ENCODE measurements at places on chromosomes 4 and X.

DNA sequence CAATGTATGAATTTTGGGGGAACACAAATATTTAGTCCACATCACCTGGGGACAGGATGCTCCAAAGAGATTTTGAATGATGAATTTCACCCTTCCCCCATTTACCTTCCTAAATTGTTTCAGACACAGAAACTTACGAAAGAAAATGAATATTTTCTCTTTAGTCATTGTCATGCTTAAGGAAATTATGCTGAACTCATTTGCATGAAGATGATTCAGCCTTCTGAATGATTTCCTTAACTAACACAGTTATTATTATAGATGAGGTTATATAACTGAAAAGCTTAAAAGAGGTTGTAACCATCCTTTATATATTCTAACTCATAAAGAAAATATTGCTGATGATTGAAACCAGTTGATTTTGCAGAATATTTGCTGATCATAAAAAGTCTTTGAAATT is 61.1 kb downstream of the KCNIP4 start:
- DNase-seq = no peak

DNA sequence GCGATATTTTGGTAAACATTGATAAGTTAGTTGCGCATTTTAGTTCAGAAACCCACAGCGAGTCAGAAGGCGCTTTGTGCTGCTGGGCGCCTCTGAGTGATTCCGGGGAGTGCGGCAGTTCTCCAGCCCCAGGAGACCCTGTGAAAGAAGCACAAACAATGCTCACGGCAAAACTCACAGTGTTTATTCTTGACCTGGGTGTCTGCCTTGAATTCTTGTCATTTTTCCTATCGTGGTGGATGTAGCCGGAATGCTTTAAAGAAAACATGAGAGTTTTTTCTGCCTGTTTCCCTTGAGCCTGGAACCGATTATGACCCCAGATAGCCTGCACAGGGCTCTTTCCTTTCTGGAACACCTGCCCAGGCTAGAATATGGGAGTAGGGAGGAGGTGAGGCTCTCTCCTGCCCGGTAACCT is 6.7 kb downstream of the TBL1X start:
- no peak for DNase-seq

GRCh38 chr4:98573791-98574190 is 84.6 kb downstream of the TSPAN5 start:
- DNase-seq = no peak

- no peak for DNase-seq
Measured at GRCh38 chr4:159735281-159736207, 632.7 kb downstream of the RAPGEF2 start.

- no peak for DNase-seq
Measured at GRCh38 chr4:174948826-174949225, 30.7 kb downstream of the ADAM29 start.

DNA sequence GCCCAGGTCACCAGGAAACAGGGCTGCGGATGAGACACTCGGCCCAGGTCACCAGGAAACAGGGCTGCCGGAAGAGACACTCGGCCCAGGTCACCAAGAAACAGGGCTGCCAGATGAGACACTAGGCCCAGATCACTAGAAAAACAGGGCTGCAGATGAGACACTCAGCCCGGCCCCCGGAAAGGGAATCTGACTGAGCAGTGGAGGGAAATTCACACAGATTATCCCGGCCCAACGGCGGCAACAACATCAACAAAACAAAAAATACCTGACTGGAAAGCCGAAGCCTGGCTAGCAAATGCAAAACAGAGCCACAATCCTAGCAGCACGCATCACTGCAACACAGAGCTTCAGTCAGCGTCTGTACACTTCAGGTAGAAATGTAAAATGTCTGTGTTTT is 20.7 kb downstream of the AFAP1 start:
- DNase-seq = no peak

DNA sequence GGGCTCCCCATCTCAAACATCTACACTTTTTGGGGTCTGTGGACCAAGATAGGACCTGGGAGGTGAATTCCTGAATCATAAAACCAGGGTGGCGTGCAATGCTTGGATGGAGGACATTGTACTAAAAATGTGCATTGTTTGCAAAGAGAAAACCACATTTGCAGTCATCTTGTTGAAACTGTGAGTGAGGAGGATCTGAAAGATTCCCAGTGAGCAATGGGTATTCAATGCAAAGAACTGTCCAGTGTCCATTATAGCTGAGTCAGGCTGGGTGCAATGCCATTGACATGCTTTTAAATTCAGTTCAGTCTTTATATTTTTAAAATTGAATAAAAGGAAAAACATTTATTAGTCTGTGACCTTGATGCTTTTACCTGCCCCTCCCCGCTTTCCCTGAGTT is 215.7 kb downstream of the STK32B start:
- no peak for DNase-seq

DNA sequence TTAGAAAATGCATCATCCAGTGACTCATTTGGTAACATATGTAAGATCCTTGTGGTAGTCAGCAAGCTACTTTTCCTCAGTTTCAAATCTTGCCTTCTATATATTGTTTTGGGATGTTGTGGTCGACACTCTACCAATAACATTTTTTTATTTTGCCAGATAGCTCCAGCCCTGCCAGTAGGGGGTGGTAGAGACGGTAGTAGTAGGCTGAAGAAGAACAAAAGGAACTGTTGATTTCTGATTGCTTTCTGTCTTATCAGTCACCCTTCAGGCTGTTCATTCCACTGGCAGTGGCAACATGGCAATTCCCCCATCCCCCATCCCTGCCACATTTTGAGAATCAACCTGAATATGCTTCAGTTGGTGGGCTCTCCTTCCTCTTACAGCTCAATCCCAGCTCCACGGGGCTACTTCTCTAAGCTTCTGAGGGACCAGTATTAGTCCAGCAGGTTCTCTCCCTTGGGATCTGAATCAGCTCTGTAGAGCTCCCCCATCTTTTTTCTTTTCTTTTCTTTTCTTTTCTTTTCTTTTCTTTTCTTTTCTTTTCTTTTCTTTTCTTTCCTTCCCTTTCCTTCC is 171.5 kb upstream of the VEGFC start:
- no peak for DNase-seq

DNA sequence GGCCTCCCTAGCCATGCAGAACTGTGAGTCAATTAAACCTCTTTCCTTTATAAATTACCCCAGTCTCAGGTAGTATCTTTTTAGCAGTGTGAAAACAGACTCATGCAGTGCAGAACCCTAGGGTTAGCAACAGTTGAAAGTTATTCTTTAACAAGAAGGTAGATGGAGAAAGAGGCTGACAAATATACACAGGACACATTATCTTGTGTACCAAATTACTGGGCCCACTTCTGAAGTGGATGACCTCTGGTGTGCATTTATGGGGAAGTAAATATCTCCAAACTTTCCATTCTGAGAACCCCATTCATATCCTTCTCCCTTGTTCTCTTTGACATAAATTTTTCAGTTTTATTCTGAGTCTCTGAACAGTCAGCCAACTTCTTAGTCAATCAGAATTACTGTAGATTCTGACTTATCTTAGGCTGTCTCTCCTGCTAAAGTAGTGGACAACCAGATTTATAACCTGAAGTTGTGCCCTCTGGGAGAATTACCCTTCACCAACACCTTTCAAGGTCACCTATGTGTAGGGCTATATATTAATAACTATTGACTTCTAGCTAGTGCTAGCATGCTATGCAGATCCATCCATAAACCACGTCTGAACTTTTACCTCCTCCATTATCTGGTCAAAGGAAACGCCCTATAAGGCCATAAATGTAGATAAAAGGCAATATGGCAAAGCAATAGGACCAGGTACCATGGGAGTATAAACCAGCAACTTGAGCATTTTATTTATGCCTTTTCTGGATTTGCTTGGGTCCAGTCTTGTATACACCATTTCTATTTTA is 72.5 kb upstream of the TAB3 start:
- DNase-seq = no peak

DNA sequence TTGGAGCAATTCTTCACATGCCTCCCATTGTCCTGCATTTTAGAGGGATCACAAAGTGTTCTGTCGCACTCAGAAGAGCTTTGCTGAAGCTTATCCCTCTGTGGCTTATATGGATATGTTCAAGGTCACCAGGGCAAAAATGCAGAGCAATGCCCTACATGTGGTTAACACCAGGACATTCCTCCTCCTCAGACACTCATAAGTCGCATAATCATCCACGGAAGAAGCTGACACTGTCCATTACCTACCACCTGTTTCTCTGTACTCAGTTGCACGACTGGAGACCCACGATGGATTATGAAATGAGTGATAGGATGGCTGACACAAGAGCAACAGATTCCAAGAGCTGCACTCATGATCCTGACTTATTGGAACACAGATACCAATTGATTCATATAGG is 68.7 kb upstream of the PRDX4 start:
- no peak for DNase-seq

GRCh38 chr4:91064157-91064853 is 937.1 kb downstream of the CCSER1 start:
- DNase-seq = peak; percentile 18

GRCh38 chr4:41394481-41394894 is 137.8 kb downstream of the UCHL1 start:
- no peak for DNase-seq

GRCh38 chr4:117267317-117267716 is 181.9 kb upstream of the TRAM1L1 start:
- no peak for DNase-seq

- DNase-seq = no peak
Measured at GRCh38 chr4:72767618-72768302, 198.7 kb upstream of the ADAMTS3 start.

DNA sequence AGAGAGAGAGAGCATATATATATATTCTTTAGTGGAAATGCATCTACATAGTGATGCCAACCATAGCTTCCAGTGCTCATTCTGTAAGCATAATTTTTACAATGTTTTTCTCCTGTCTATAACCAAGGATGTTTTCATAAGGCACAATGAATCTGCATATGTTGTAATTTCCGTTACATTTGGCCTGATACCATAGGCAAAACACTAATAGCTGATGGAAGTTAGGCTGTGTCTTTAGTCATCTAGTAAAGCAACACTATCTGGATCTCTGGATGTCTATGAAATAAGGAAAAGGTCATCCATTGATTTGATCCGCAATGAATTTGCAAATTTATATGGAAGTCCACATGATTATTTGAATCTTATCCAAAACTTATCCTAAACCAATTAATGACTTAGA is 8.1 kb downstream of the PCDH7 start:
- no peak for DNase-seq

DNA sequence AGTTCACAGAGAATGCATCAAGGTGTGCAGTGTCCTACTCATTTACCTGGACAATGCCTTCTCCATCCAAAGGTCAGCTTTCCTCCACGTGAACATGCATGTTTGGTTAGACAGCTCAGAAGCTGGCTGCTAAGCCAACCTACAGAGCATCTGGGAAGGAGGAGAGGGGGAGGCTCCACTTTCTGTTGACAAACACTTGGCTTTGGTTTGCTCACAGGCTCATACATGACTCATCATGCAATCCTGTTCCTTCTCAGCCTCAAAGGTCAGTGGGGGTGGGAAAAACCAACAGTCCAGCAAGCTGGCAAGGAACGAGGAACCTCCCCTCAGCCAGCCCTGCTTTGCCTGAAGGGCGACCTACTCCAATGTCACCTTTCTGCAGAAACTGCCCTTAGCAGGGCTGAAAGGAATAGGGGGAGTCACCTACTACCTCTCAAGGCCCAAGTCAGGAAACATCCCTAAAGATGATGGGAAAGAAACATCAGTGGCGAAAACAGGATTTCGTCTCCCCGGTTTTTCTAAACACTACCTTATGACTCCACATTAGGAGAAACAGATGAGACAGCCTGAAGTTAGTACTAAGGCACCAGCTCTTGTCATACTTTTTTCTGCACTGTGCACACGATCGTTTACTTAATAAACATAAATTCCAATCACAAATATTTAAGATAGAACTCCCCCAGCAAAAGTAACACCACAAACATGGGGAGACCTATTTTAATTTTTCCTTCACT is 37.9 kb downstream of the RELL1 start:
- DNase-seq = peak; percentile 23

GRCh38 chr4:97653701-97654100 is 489.6 kb downstream of the STPG2 start:
- DNase-seq = no peak

GRCh38 chrX:118727686-118728339 is 407 bp downstream of the IL13RA1 start:
- DNase-seq = no peak

- no peak for DNase-seq
Measured at GRCh38 chr4:175048906-175049305, 130.7 kb downstream of the ADAM29 start.

DNA sequence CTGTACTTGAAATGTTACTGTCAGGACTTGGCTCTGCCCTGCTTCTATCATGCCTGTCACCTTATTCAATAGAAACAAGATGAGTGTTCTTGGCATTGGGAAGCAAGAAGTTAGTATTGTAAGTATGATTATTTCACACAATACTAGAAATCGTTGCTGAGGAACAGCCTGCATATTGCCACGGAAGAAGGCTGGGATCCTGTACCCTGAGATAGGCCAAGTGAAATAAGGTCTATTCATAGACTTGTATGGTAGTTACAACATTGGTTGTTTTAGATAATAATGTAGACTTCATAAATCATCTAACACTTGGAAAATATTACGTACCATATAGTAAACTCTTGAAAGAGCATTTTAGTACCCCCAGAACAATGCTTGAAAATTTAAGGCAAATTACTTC is 215.9 kb downstream of the DMD start:
- DNase-seq = no peak

DNA sequence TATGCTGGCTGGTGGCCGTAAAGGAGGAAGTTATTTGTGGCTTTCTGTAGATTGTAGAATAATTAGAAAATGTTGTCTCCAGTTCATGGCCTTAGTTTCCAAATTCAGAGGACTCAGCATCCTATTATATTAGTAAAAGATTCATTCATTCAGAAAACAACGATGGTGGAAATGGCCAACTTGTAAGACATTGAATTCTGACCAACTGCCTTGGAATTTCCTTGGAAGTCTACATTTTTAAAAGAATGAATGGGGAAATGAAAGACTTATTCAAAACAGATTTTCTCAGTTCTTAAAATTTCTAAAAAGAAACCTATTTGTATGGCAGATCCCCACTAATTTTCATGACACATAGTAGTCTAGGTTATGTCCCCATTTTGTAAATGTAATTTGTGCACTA is 561.5 kb downstream of the ANKRD50 start:
- no peak for DNase-seq

DNA sequence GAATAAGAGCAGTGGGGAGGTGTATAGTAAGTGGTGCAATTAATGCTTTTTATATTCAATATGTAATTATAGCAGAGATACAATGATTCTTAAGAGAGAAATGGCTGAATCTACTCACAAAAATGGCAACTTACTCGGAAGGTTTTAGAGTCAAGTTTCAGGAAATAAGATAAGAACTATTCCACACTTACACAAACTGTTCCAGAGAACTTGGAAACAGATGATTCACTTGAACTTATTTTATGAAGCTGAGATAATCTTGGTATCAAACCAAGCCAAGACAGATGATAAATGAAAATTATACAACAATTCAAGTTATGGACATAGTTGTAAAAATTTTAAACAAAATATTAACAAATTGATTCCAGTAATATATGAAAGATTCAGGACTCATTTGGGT is 311.3 kb upstream of the HS3ST1 start:
- DNase-seq = no peak
